HEK293T (cell line): ENCODE measurements at places on chromosomes 1 and 21.
A peak's percentile ranks its signal among the peaks of the same experiment; 100 is the strongest.

GRCh38 chr1:175273376-175274031 lies 80.9 kb upstream of the KIAA0040 start:
- no peak for DNase-seq

DNA sequence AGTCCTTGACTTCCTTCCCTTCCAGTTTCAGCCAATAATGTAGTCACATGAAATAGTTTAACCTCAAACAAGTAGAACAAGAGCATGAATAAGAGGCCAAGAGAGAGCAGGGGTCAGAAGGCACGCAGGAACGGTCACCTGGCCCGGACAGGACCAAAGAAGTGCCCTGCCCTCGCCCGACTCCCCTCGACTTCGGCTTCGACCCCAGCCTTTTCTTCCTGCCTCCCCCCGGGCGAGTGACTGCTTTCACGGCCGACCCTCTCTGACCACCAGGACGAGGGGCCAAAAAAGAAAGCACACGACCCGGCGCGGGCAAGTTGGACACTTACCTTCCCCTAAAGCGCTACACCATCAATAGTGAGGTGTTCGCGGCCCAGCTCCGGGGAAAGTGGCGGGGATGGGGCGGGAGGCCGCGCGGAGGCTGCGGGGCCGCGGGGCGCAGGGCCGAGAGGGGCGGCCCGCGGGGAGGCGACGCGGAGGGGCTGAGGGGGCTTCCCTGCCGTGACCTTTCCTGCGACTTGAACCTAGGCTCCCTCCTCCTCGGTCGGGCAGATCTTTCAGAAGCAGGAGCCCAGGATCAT lies 519 bp downstream of the RERE start:
- DNase-seq = no peak

DNA sequence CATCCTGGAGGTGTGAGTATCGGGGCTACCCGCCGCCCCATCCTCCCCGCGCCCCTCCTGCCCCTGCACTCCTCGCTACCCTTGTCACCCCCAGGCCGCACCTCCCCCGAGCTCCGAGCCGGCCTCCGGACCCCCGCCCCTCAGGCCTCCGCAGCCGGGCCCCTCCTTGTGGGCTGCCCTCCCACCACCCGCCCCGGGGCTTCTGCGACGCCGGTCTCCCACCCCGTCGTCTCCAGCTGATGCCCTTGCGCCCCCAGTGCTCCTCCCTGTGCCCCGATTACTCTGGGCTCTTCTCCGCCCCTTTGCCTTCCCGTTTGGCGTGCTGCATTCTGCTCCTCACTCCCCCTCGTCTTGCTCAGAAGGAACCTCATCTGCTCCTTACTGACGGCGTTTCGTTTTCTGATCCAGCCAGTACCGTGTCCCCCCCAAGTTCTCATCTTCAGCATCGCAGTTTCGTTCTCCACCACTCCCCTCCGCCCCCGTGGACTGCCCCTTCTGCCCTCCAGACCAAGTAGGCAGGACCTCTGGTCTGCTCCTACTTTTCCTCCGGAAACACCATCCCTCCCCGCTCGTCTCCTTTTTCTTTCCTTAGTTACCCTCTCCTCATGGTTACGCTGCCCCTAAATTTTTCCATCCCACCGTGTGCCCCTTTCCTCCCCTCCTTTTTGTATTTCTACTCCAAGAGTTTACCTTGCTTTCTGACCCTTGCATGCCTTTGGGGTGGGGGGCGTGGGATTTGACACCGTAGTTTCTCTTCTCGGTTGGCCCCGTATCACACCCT lies 841 bp downstream of the SNX27 start:
- peak; percentile 36 for DNase-seq

DNA sequence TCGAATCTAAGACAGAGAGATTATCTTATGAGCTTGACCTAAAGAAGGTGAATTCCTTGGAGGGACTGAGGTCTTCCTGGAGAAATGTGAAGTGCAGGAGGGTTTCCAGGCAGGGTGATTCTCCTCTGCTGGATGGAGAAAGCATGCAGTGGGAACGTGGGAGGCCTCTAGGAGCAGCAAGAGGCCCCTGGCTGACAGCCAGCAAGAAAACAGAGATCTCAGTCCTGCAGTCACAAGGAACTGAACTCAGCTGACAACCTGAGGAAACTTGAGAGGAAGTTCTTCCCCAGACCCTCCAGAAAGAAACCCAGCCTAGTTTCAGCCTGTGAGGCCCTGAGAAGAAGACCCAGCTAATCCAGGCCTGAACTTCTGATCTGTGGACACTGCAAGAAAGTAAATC lies 345.9 kb downstream of the FAM72C start:
- DNase-seq = no peak

DNA sequence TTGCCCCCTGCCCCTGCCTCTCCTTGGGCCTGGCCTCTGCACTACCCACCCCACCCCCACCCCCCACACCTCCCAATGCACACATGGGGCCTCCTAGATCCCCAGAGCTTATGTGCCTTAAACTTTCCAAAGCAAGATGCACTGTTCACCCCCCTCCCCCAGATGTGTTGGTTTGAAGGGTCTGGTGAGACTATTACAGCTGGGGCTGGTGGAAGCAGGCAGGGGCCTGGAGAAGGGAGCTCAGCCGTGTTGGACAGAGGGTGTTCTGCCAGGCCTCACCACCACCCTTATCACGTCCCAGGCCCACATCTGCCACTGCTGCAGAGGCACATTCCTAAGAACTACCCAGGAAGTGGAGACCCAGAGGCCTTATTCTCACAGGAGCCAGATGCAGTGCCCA lies 18.3 kb upstream of the RSPO1 start:
- no peak for DNase-seq

DNA sequence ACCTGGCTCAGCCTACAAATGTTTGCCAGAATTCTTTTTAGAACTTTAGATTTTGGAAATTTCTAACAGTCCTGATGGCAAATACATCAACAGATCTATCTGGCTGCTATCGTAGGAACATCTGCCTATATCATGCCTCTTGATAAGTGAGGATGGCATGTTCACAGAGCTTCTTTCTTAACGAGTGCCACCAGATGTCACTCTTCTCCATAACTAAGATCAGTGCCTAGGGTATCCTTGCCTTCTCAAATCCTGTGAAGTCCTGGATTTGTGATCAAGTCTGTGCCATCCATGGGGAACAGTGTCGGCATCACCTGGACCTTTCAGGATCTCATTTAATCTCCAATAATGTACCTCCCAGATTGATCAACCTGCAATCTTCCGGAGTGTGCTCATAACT lies 36.5 kb upstream of the CD5L start:
- peak; percentile 46 for DNase-seq

- no peak for DNase-seq
These were observed 38.7 kb downstream of the ETNK2 start for GRCh38 chr1:204112876-204113730.

DNA sequence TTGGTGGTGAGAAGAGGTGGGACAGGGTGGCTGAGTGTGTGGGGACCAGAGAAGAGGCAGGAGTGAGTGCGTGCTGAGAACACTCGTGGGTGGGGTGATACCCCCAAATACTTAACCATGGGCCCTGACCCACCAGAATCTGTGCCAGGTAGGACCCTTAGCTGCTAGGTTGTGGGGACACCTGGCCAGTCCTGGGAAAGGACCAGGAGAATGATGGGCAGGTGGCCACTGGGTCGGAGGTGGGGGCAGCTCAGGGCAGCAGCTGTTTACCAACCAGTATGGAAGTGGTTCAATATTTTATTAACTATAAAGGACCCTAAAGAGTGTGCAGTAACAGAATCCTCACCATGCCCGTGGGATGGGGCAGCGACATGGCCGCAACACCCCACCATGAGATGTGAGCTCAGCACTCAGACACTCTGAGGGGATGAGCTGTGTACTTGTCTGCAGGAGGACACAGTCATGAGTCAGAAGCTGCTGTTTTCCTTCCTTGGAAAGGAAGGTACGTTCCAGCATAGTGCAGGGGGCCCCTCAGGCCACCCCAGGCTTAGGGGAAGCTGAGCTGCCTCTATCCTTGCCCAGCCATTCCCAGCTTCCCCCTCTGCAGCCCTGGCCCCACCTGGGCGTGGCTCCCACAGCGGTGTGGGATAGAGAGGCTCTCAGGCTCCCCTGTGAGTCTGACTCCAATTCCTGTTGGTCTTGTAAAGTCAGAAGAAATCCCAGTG lies 25.4 kb downstream of the TEX35 start:
- DNase-seq = no peak

GRCh38 chr1:16231331-16232315 lies 5.4 kb downstream of the CPLANE2 start:
- no peak for DNase-seq

DNA sequence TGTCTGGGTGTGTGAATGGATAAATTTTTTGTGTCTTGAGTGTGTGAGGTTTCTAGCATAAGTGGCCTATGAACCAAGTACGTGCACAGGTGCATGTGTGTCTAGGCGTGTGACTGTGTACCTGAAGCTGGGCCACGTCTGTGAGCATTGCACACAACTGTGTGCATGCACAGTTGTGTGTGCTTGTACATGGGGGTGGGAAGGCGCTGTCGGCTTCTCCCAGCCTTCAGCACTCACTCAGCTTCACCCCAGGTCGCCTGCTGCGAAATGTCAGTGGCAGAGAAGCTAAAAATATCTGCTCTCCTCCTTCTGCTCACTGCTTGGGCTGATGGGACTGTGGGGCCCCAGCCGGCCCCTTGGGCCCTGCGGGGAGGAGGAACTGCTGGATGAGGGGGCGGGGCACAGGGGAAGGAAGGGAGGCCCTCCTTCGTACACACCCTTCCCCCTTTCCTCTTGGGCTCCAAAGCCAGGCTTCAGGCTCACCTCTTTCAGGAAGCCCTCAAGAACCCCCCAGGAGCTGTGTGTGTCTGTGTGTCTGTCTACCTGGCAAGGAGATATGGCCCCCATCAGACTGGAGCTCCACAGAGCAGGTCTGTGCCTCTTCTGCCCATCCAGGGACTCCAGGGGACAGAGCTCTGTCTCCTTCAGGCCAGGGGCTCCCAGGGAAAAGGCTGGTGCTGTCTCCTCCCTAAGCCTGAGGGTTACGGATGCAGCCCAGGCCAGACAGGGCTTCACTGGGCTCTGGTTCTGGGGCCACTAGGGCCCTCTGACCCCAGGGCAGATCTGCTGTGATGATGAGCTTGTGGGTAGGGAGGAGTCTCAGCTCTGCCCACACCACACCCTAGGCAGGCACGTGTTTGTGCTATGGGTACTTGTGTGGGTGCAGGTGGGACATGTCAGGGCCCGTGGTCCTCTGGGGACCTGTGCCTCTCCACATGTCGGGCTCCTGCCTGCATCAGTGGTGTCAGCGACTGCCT lies 35.6 kb upstream of the WASF2 start:
- DNase-seq = peak; percentile 53

GRCh38 chr1:162088281-162088969 lies 18.9 kb downstream of the NOS1AP start:
- no peak for DNase-seq

GRCh38 chr1:71044833-71045232 lies 2.8 kb downstream of the PTGER3 start:
- no peak for DNase-seq

- DNase-seq = no peak
These were observed 49.2 kb downstream of the UMODL1 start for GRCh38 chr21:42120101-42120902.

DNA sequence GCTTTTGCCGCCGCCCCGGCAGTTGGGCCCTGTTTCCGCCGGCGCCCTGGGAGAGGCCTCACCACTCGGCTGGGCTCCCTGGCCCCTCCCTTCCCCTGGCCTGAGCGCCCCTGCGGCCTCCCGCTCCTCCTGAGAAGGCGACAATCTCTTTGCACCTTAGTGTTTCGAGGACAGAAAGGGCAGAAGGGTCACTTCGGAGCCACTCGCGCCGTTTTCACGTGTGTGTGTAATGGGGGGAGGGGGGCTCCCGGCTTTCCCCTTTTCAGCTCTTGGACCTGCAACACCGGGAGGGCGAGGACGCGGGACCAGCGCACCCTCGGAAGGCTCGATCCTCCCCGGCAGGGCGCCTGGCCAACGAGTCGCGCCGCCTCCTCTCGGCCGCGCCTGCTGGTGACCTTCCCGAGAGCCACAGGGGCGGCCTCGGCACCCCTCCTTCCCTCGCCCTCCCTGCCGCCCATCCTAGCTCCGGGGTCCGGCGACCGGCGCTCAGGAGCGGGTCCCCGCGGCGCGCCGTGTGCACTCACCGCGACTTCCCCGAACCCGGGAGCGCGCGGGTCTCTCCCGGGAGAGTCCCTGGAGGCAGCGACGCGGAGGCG lies 432 bp upstream of the SIM2 start:
- DNase-seq = no peak

GRCh38 chr1:113392541-113393128 lies 2.3 kb downstream of the MAGI3 start:
- no peak for DNase-seq
